Stimulated activated CD4-positive, alpha-beta T cell treated with anti-CD3 and anti-CD28 coated beads, Interleukin-12 subunit alpha, Interleukin-12 subunit beta, amount 100 ng/mL, for 4 hours (primary cell): ENCODE measurements at places on chromosomes 13 and 19.

GRCh38 chr13:97752961-97753668 lies 200.4 kb upstream of the IPO5 start:
- DNase-seq = no peak

DNA sequence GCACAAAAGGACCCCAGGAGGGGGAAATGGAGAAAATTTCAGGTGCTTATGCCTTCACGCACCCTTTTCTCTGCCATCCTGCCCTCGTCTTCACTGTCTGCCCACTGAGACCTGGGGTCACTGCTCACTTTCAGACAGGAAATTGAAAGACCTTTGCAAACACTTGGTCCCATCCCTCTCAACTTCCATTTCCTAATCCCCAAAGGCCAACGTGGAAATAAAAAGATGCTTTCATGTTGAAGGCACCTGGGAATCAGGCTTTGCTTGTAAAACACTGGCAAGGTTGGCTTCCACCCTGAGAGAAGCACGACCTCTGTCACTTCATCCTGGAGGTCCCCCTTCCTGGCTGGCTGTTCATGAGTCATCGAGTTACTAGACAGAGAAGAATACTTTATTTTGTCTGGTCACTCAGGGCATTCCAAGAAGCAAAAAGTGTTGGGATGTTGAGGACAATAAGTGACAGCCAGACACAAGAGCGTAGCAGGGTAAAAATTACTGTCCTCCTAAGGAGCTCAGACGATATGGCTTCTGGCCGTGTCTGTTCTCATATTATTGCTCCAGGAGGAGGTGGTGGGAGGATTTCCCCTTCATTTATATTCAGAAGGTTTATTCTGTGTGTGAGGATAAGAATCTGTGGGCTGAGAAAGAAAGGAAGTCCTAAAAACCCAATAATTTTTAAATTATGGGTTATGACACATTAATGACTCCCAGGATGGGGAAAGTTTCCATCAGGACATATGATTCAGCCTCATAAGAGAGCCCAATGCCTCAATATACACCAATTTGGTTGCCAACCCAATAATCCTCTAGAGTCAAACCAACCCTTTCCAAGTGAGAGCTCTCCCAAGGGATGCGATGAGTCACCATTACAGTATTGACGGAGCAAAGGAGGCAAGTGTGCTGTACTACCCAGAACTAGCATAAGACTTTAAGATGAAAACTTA lies 409.0 kb downstream of the COG6 start:
- no peak for DNase-seq

DNA sequence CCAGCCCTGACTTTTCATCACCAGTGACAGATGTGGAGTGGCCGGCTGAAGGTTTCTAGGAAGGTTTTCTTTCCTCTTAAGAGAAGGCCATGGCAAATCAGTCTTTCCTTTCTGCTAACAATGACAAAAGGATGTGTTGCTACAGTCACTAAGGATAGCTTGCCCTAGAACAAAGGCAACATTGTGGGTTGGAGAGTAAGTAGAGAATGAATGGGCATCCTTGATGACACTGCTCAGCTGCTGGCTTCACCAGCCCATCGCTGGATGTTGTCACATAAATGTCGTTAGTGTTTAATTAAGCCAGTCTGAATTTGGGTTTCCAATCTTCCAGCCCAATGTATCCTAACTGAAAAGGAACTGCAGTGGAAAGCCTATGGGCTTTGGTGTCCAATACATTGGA lies 168.4 kb downstream of the ZIC5 start:
- no peak for DNase-seq

DNA sequence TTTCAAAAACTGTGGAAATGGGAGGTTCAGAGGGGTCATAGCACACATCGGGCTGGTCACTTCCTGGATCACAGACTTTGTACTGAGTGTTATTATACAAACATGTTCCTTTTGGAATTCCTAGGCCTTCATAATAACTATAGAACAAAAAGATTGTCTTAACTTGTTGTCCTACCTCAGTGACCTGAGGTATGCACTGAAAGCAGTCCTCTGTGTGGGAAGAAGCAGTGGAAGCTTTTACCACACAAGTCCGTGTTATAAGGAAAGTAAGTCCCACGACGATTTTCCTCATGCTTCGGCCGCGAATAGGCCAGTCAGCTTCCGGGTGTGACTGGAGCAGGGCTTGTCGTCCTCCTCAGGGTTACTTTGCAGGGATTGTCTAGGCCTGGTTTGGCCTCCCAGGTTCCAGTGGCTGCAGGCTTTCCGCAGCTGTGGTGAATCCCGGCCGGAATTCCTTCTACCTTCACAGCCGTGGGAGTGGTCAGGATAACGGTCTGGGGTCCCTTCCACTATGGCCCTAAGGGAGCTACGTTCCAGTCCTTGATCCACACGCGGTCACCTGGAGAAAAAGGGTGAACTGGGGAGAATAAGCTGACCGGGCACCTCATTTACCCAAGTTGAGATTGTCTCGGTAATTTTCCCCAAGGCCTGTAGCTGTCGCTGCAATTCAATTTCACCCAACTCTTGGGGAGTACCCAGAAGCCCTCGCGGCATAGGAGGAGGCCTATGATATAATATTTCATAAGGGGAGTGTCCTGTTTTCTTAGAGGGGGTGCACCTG lies 16.0 kb downstream of the NAPSA start:
- no peak for DNase-seq

DNA sequence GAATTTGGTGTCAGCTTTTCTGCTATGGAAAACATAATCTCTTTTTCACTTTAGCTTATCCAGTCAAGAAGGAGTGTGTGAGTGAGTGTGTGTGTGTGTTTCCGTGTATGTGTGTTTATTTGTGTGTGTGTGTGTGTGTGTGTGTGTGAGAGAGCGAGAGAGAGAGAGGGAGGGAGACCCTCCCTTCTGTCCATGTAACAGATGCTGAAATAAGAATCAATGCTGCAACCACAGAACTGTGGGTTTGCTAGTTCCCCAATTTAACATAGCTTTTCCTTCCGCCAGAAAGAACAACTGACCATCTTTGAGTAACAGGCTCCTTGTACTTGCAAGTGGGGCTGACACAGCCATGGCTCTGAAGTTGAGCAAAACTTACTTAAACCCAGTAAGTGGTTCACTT lies 5.2 kb downstream of the LCP1 start:
- DNase-seq = no peak

DNA sequence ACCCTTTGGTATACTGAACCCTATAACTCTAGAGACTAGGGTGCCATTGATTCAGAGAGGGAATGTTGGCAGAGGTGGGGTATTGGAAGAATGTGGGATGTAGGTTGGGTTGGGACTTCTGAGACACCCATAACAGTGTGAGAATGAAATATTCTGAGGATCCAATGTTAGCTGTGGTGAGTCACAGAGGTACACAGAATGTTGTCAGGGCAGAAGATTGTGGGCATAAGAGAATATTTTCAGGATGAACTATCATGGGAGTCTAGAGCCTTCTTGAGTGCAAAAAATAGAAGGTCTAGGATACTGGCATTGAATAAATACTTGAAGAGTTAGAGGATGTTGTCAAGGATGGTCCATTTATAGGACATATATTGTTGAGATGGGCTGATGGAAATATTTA lies 9.0 kb downstream of the KLK13 start:
- DNase-seq = no peak

- no peak for DNase-seq
These were observed 475.1 kb downstream of the FOXO1 start for GRCh38 chr13:40191186-40191980.

DNA sequence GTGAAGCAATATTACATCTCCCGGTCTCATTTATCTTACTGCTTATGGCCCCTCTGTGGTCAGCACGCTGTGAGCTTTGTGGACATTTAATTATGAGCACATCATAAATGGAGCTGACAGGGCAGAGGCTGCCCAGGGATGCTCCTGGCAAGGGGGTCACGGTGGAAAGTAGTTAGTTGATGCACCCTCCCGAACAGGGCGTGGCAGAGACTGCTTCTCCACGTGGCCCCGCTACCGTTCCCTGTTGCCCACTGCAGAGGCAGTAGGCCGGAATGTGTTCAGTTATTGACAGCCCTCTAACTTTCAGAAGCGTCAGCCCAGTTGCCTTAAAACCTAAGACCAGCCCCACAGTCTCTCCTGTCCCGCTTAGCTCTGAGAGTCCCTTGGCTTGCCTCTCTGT lies 180.3 kb upstream of the ZNF507 start:
- no peak for DNase-seq

DNA sequence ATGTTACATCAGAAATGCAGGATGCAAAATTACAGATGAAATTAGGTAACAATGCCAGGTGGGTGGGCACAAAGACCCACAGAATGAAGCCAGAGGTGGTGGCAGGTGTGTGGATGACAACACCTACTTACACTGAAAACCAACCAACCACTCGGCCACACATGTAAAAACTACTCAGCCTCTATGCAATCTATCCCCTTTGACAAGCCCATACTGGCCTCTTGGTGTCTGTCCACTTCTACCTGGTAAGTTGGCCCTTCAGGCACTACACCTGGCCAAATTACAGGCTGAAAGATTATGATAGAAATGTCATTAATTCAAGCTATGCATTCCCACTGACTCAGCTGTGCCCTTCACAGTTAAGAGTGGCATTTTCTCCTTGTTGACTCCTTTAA lies 50.0 kb downstream of the BRD4 start:
- DNase-seq = no peak

- DNase-seq = no peak
These were observed 27.4 kb downstream of the FCGBP start for GRCh38 chr19:39906820-39907611.

DNA sequence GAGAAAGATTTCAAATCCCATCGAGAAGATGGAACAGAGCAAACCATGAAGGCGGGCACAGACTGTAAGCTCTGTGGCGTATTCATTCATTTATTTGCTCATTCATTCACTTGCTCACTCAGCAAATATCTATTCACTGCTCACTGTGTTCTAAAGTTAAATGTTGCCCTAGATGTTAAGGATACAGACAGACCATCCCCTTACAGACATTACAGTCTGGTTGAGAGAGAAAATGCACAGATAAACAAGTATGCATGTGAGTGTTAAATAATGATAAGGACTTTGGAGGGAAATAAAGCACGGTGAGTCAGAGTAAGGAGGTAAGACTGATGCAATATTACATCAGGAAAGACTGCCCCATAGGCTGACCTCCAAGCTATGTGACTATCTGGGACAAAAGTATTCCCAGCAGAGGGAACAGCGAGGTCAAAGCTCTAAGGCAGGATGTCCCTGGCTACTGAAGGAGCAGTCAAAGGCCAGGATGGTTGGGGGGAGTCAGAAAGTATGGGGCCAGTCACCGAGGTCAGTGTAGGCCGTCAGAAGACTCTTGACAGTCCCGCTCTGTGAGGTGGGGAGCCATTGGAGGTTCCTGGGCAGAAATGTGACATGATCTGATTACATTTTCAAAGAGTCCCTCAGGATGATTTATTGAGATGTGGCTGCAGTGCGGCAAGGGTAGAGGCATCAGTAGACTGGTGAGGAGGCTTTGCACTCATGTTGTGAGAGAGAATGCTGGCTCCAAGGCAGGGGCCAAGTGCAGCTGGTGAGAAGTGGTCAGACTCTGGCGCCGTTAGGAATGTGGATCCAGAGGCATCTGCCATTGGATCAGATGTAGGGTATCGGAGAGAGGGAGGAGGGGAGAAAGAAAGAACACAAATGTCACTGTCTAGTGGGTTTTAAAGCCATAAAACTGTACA lies 37.9 kb downstream of the MBNL2 start:
- no peak for DNase-seq

- DNase-seq = no peak
These were observed 1547.8 kb downstream of the EFNB2 start for GRCh38 chr13:104987621-104988020.

- no peak for DNase-seq
These were observed 36.4 kb downstream of the FBN3 start for GRCh38 chr19:8113017-8113416.

DNA sequence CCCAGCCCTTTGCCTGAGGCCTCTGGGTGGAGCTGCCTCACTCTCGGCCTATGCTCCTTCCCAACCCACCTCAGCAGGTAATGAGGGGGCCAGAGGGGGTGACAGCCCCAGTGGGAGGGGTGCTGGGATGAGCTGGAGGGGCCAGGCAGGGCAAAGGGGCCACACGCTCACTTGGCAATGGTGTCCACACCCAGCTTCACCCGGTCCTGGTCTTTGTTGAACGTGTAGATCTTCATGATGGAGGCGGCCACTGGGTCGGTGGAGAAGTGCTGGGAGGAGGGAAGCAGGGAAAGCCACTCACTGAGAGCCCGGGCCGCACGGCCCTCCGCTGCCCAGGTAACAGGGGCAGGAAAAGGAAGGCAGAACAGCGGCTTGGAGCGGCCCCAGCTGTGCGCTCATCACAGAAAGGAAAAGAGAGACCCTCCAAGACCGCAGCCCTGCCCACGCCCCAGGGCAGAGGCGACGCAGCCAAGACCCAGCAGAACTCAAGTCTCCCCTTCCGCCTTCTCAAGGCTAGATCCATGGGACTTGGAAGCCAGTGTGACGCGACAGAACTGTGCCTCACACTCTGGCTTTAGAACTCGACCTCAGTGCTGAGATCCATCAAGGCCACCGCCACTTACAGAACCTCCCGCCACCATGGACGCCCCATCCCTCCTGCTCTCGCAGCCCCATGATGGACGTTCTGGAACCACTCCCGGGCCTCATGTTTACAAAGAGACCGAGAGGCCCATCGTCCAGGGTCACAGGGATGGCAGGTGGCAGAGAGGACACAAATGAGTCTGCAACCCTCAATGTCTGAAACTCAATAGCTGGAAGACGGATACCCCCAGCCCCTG lies 9.2 kb downstream of the UBXN6 start:
- no peak for DNase-seq
